SK-MEL-5 (cell line): ENCODE measurements at places on chromosomes 11 and 22. TPM values are rescaled to one million over a fixed set of nuclear protein-coding genes. Genes with fewer than 3 reads are reported as not detected.

The PGR gene
- total RNA-seq, result not detected in 2 replicates

The PRDM11 gene
- total RNA-seq, result 1.1 and 2.6 TPM in 2 replicates

The DNAJB13 gene
- 0.40 TPM in 1 of 2 replicates, not detected in the other for total RNA-seq

The OTOG gene
- not detected in 2 replicates for total RNA-seq

The RPL27A gene
- total RNA-seq, result 1,031 and 1,139 TPM in 2 replicates

The DDTL gene
- 1.6 and 1.8 TPM in 2 replicates for total RNA-seq

The BAD gene
- total RNA-seq, result 18.7 and 19.3 TPM in 2 replicates

The CCDC73 gene
- not detected in 2 replicates for total RNA-seq

The CTSW gene
- total RNA-seq, result 0.29 and 0.48 TPM in 2 replicates

The OR8D4 gene
- total RNA-seq, result not detected in 2 replicates

The LDHAL6A gene
- total RNA-seq, result not detected in 2 replicates

The SLC25A18 gene
- 0.08 TPM in 1 of 2 replicates, not detected in the other for total RNA-seq

The TEX12 gene
- 0.43 and 0.48 TPM in 2 replicates for total RNA-seq

The PKNOX2 gene
- total RNA-seq, result 1.4 and 1.6 TPM in 2 replicates

The CCDC81 gene
- total RNA-seq, result not detected in 2 replicates

The BIRC3 gene
- total RNA-seq, result 0.08 and 0.13 TPM in 2 replicates

The UBQLNL gene
- total RNA-seq, result not detected in 2 replicates

The SMIM35 gene
- not detected in 2 replicates for total RNA-seq

The DDI1 gene
- total RNA-seq, result not detected in 2 replicates

The SCGB1A1 gene
- total RNA-seq, result not detected in 2 replicates

The IL10RA gene
- not detected in 2 replicates for total RNA-seq

The SLC37A4 gene
- total RNA-seq, result 14.2 and 19.1 TPM in 2 replicates

The ELMOD1 gene
- total RNA-seq, result 0.56 and 0.77 TPM in 2 replicates

The SCGB1D4 gene
- total RNA-seq, result not detected in 2 replicates

The MED17 gene
- 23.3 and 29.8 TPM in 2 replicates for total RNA-seq

The GLYATL1 gene
- not detected in 2 replicates for total RNA-seq

The MS4A6E gene
- not detected in 2 replicates for total RNA-seq

The C11orf65 gene
- total RNA-seq, result 0.55 and 0.64 TPM in 2 replicates

The ZNF280B gene
- total RNA-seq, result 8.4 and 9.1 TPM in 2 replicates

The OSM gene
- not detected in 2 replicates for total RNA-seq

The PKP3 gene
- total RNA-seq, result not detected in 2 replicates
